ENCODE measurements at places on chromosomes 6 and 20. TPM values are rescaled to one million over a fixed set of nuclear protein-coding genes. Genes with fewer than 3 reads are reported as not detected.

Gene UNC93A
- not detected for total RNA-seq

Gene CDSN
- total RNA-seq: not detected

Gene SIRPD
- not detected for total RNA-seq

Gene NOTCH4
- 1.4 TPM for total RNA-seq

Gene PRR18
- total RNA-seq: not detected

Gene MRPS10
- 35.1 TPM for total RNA-seq

Gene FAM217A
- total RNA-seq: not detected

Gene NKX2-4
- not detected for total RNA-seq

Gene TINAG
- total RNA-seq: not detected

Gene SPEF1
- 0.24 TPM for total RNA-seq
